ENCODE measurements at places on chromosomes 7 and 10.

- no peak for DNase-seq
Measured at GRCh38 chr7:116399819-116400218, 99.7 kb upstream of the CAV2 start.

DNA sequence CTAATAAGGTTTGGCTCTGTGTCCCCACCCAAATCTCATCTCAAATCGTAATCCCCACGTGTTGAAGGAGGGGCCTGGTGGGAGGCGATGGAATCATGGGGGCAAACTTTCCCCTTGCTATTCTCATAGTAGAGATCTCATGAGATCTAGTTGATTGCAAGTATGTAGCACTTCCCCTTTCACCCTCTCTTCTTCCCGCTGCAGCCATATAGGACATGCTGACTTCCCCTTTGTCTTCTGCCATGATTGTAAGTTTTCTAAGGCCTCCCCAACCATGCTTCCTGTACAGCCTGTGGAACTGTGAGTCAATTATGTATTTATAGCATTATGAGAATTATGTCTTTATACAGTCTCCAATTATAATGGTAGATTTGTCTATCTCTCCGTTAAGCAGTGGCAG is 594.5 kb downstream of the ACTR3B start:
- no peak for DNase-seq

DNA sequence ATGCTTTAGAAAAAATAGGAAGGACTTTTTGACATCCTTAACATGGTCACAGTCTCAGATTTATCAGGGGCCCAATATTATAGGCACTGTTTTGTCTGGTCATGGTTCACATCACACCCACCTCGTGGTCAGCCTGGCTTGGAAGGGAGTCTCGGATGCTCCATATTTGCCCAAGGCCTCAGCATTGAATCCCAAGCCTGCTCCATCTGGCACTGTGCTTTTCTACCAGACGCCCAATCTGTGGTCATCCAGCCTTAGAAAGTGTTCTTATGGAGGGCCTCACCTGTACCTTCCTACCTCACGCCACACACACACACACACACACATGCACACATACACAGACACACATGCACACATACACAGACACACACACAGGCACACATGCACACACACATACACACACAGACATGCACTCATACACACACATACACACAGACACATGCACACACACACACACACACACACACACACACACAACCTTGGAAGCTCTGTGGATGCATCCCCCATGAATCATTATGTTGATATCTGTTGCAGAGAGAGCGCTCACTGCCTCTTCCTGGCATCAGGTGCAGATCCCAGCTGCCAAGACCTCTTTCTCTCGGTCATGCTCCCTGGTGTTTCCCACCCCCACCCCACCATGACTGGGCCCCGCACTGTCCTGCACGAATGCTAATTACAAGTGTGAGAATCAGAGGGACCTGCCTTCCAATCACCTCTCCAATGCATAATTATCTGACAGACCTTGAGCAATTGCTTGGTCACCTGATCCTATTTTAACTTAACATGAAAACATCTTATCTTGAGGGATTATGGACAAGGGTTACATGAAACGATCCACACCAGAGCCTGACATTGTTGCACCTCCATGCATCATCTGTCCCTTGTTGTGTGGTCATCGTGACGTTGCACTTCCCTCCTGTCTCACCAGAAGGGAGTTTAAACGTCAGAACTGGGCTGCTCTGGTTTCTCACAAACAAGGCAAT is 122.7 kb upstream of the TMEM72 start:
- no peak for DNase-seq

GRCh38 chr10:59864141-59864962 is 42.0 kb downstream of the CCDC6 start:
- DNase-seq: no peak

- DNase-seq: no peak
Measured at GRCh38 chr7:130286881-130287280, 6.1 kb upstream of the CPA4 start.

DNA sequence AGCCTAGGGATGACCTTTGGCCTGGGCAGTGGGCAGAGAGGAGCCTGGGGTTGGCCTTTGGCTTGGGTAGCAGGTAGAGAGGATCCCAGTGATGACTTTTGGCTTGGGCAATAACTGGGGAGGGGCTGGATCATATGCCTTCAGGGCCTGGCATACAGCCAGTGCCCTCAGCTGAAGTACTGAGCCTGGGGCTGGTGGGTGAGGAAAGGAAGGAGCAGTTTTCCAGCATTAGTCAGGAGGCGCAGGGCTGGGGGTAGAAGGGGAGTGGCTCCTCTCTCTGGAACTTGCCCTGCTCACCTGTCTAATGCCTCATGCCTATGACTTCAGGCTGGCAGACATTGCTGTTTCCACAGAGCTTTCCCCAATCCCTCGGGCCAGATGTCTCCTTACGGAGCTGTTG is 15.2 kb upstream of the COMTD1 start:
- DNase-seq: no peak

DNA sequence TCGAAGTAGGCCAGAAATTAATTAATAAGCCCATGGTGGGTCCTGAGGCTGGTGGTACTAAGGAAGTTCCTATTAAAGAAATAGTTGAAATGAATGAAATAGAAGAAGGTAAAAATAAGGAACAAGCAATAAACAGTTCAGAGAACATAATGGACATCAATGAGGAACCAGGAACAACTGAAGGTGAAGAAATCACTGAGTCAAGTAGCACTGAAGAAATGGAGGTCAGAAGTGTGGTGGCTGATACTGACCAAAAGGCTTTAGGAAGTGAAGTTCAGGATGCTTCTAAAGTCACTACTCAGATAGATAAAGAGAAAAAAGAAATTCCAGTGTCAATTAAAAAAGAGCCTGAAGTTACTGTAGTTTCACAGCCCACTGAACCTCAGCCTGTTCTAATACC is 36.0 kb downstream of the SLK start:
- DNase-seq: no peak

GRCh38 chr10:64486149-64486548 is 964.9 kb downstream of the REEP3 start:
- DNase-seq: no peak

DNA sequence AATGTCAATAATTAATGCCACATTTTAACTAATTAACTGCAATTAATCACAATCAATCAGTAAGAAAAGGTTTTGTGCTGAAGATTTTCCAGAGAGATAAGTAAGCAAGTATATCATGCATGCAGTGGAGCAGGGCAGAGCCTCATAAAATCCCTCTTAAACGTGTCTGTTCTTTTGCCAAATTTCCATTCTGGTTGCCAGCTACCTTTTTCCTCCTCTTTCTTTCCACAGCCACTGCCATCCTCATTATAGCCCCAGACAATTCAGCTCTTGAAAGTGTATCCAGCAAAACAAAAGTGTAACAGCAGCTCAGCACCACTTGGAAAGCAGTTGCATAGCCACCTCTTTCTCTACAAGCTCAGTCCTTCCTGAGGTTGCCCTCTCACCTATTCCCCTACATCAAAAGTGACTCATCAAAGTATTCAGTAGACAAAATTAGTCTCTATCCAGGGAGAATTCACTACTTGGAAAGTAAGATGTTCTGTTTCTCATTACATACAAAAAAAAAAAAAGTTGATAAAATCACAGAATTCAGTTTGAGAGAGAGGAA is 26.9 kb upstream of the EPHB6 start:
- no peak for DNase-seq

- no peak for DNase-seq
Measured at GRCh38 chr7:99733448-99733847, 1.5 kb downstream of the CYP3A7 start.

Data from tibial nerve (tissue), 4 donors.